Right forelimb (tissue), 1 donor: ENCODE measurements at places on chromosomes 6 and 20.

GRCh38 chr6:155495011-155495768 is 39.6 kb upstream of the NOX3 start:
- no peak for DNase-seq

- DNase-seq: no peak
Observed at GRCh38 chr20:38855356-38855755, 49.9 kb downstream of the PPP1R16B start.

GRCh38 chr6:71902261-71902660 is 15.9 kb downstream of the RIMS1 start:
- DNase-seq: no peak

GRCh38 chr20:51597389-51598231 is 55.1 kb upstream of the NFATC2 start:
- no peak for DNase-seq

- no peak for DNase-seq
Observed at GRCh38 chr6:158283304-158283980, 28.8 kb upstream of the TULP4 start.

DNA sequence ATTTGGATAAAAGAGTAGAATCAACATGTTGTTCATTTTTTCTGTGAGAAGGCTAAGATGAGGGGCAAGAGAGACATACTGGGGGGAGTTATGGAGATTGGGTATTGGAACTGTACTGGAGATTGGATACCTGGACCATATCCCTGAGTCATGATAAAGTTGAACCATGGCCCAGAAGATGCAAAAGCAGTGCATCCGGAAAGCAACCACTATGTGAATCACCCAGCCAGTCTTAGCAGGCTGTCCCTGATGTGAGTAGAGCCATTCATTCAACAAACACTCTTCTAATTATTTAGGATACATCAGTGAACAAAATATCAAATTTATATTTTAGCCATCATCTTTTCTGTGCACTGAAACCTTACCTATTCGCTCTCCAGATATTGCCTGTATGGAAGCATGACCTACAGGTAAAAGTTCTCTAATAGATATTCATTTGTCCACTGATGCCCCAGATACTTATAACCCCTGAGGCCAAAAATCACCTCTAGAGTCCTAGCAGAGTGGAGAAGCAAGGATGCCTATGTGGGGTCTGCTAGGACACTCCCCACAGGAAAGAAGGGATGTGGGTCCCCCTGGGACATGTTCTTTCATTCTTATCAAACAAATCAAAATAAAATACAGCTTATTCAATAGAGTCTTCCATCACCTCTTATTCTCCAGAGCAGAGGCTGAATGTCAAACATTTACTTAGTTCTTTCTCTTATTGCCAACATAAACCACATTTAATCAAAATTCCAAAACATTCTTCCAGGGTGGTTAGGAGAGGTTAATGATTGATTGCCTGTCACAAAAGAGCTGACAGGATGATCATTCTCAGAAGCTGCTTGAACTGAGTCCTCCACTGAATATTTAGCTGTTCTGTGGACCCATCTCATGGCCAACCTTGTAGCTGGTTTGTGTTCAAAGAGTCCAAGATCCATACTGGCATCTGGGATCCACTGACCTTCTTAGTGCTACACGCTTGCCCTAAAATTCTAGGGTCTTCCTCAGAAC is 37.0 kb upstream of the PKHD1 start:
- no peak for DNase-seq

DNA sequence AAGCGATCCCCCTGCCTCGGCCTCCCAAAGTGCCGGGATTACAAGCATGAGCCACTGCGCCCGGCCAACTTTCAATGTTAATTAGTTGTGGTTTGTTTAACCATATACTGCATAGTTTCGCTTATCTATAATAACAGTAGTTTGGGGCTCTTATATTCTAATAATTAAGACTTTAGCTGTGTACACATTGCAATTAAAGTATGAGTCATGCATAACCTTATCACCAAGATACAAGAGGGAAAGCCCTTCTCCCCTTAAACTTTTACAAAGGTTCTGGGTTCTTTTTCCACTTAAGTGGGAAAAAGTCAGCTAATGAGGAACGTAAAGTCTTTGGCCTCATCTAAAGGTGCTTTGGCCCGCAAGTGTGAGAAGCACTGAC is 3.2 kb upstream of the MCCD1 start:
- no peak for DNase-seq

DNA sequence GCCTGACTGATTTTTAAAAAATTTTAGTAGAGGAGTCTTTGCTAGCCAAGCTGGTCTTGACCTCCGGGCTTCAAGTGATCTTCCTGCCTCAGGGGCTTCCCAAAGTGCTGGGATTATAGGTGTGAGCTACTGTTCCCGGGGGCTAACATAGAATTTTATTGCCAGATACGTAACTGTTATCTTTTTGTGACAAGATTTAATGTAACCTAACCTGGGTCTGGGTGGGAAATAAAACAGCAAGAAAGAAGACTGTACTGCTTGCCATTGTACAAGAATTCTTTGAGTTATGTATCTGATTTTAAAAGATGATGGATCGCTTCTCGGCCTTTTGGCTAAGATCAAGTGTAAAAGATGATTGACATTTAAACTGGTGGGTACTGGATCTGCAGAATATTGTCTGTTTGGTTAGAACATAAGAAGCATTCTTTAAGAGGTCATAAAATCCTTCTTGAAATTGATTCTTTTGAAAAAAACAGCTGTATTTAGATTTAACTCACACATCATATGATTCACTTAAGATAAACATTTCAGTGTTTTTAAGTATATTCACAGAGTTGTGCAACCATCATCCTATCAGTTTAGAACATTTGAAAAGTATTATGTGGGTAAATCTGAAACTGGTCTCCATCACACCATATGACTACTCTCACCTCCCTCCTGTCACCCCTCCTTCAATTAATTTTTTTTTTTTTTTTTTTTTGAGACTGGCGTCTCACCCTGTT is 21.6 kb downstream of the TPX2 start:
- DNase-seq: no peak

DNA sequence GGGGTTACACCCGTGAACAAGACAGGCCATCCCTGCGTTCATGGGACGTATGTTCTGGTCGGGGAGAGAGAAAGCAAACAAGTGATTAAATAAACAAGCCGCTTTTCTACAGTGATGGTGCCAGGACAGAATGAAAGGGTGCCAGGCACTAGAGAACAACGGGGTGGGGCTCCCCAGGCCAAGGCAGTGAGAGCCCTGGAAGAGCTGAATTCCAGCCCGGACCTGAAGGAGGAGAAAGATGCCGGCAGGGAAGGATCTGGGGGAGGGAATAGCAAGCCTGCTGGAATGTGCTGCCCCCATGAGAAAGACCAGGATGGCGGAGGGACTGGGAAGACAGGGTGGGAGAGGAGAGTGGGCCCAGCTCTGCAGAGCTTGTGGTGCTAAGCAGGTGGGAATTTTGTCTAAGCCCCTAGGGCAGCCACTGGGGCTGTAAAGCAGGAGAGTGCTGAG is 7.5 kb downstream of the SNAI1 start:
- DNase-seq: no peak

- no peak for DNase-seq
Observed at GRCh38 chr6:105428342-105428957, 25.6 kb upstream of the PREP start.

- DNase-seq: no peak
Observed at GRCh38 chr6:129280749-129281148, 397.8 kb downstream of the LAMA2 start.

- DNase-seq: no peak
Observed at GRCh38 chr6:7314414-7314813, 1.4 kb upstream of the SSR1 start.

GRCh38 chr6:16168858-16169257 is 40.0 kb downstream of the MYLIP start:
- no peak for DNase-seq

GRCh38 chr20:40563296-40563950 is 125.6 kb downstream of the MAFB start:
- no peak for DNase-seq

DNA sequence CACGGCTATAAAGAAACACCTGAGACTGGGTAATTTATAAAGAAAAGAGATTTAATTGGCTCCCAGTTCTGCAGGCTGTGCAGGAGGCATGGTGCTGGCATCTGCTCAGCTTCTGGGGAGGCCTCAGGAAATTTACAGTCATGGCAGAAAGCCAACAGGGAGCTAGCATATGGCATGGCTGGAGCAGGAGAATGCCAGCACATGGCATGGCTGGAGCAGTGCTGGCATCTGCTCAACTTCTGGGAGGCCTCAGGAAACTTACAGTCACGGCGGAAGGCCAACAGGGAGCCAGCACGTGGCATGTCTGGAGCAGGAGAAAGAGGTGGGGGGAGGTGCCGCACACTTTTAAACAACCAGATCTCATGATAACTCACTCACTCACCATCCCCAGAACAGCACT is 32.5 kb upstream of the DACT2 start:
- no peak for DNase-seq

DNA sequence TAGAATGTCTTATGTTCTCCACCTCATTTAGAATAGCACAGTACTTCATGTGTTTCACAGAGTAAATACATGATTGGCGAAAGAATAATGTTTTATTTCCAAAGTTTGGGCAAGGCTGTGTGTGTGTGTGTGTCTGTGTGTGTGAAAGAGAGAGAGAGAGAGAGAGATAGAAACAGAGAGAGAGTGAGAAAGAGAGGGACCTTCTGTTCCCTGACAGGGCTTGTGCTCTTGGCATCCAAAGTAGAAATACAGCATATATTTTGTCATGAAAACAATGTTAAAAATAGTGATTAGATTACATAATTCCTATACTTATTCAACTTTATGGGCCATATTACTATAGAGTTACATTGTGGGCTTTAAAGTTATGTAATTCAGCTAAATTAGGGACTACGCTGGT is 201.2 kb downstream of the KIF6 start:
- DNase-seq: no peak

GRCh38 chr6:64630901-64631300 is 995.3 kb downstream of the PHF3 start:
- DNase-seq: no peak

- DNase-seq: no peak
Observed at GRCh38 chr6:167925026-167925425, 72.4 kb upstream of the KIF25 start.

GRCh38 chr20:48294942-48295341 is 509.7 kb upstream of the SULF2 start:
- DNase-seq: no peak

DNA sequence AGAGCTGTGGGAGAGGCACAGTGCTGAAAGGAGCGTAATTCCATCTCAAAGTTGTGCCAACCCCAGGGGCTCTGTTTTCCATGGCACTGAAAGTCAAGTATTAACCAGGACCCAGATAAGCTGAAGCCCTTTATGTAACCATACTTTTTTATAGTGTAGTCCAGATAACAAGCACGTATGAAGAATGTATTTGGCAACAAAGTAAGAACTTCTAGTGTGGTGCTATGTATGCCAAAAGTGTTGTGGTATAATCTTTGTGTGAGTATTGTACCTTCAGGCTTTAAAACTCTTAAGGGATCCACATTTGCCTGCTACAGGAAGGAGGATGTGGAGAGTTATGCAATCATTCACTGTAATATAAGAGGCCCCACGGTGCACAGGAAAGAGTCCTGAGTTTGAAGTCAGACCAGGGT is 129.4 kb downstream of the IBTK start:
- no peak for DNase-seq

- DNase-seq: no peak
Observed at GRCh38 chr6:7300926-7301325, 12.1 kb downstream of the SSR1 start.

DNA sequence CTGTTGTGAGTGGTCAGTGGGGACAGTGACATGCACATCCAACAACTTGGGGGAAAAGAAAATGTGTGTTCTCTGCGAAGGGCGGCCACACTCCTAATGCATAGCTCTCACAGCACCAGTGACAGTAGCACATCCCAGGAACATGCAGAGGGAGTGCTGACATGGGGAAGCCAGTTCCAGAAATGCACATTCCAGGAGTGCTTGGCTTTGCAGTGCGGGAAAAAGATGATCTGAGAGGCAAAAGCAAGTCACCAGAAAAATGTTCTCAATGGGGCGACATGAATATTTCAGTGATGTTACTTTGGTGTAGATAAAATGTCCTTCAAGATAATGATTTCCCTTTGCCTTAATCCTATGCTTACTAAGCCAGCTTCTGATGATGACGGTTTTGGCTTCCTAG is 42.9 kb upstream of the PDE10A start:
- no peak for DNase-seq

- DNase-seq: no peak
Observed at GRCh38 chr6:95071464-95071863, 505.9 kb upstream of the MANEA start.

GRCh38 chr20:13342469-13343242 is 121.6 kb downstream of the ISM1 start:
- no peak for DNase-seq

- DNase-seq: no peak
Observed at GRCh38 chr20:44637522-44638372, 13.8 kb downstream of the ADA start.
